Muscle of arm (tissue), 14 donors: ENCODE measurements at places on chromosomes 16 and 17.

GRCh38 chr17:56432443-56432842, 161.1 kb upstream of the NOG start:
- no peak for DNase-seq

GRCh38 chr16:81181013-81181720, 57.3 kb upstream of the BCO1 start:
- DNase-seq, result peak; percentile 52

- no peak for DNase-seq
These were observed 62.6 kb upstream of the ERN1 start for GRCh38 chr17:64192589-64192988.

DNA sequence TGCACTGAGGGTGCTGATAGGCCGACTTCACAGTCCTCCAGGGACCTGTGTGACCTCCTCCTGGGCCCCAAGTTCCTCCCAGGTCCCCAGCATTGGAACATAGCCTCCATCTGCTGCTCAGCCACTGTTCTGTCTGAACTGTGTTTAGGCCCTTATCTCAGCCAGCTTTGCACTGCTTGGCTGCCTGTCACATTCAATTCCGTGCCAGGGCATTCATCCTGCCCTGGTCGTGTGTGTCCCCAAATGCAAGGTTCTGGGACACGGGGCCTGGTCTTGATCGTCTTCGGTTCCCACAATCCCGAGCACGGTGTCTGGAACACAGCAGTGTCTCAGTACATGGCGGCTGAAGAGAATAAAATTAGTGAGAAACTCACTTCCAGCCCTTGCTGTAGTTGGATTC, 69.9 kb upstream of the NFAT5 start:
- DNase-seq, result no peak

DNA sequence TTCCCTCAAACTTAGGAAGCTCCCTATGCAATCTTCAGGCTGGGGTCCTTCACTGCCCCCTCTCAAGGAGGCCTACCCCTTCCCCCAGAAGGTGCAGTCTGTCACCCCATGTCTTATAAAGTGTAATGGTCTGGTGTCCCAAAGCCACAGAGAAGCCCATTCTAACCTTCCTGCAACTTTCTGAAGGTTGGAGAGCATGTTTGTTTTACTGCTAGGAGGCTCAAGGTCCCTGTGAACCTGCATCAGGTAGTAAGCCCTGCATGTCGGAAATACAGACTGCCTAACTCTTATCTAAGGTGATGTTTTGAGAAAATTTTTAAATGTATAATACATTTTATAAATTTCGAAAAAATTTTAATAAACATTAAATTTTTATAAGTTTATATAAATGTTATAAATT, 18.3 kb downstream of the ZNF750 start:
- no peak for DNase-seq

GRCh38 chr17:82201498-82201910, 11.1 kb downstream of the CCDC57 start:
- no peak for DNase-seq

DNA sequence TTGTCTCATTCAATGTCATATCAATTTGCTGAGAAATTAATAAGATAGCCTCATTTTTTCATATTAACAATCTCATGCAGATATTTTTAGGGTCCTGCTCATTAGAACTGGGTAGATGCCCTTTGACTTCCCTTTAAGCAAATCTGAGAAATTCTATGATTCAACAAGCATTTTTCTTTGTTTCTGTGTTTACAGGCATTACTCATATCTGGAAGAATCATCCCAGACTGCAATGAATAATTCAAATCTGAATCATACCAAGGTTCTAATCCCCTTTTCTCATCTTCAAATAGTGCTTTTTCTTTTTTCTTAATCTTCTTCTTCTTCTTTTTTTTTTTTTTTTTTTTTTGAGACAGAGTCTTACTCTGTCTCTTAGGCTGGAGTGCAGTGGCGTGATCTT, 69.2 kb upstream of the KIFC3 start:
- DNase-seq, result no peak

DNA sequence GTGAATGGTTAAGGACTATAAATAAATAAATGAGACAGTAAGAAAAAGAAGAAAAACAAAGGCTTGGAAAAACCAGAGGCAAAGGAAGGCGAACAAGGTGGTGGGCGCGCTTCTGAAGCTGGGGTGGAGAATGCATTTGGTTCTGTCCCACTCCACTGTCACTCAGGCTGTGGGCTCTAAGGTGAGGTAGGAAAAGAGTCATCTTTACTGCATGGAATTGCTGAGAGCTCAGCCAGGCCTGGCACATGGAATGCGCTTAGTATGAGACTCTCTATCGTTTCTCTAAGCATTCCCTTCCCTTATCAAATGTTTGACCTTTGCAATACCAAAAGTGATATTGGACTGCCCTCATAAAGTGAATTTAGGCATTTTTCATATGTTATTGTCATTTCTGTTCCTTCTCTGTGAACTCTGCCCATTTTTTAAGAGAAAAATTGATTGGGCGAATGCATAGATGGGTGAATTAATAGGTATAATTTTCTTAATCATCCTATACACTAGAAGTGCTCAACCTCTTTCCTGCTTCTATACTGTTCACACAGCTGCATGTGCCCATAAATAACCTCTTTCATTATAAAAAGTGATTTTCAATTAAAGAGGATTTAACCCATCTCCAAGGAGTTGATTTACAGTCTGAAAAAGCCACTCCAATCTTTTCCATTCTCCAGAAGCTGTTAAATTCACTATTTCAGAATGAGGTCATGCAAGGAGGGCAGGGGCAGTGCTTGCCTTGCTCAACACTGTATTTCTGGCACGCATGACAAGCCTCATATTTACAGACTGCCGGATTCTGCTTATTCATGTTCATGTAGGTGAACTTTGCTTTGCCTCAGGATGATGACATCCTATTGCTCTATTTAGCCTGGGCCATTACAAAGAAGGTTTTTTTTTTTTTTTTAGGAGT, 87.7 kb downstream of the MYH10 start:
- DNase-seq, result no peak
